ENCODE measurements at places on chromosomes 13 and 19. TPM values are rescaled to one million over a fixed set of nuclear protein-coding genes. Genes with fewer than 3 reads are reported as not detected.

DNA sequence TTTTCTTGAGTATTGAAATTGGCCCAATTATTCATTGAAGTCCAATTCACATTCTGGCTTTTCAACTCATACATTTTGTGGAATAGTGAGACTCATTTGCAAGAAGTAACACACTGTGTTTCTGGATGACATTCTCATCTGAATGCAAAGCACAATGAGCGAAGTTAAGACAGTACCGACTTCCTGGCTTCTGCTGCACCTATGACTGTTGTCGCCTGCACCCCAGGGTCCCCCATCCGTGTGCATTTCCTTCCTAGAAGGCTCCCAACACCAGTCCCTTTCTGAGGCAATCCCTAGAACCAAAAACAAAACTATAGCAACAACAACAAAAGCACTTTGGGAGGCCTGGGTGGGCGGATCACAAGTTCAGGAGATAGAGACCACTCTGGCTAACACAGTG is 183.3 kb downstream of the SHISA2 start:
- peaks cover 27% of the 10 kb centered on the region for H3K4me1 ChIP-seq
- no peak for DNase-seq
- H3K4me3 ChIP-seq = no peak overlapping the region
- H3K27me3 ChIP-seq = no peaks in the 10 kb centered on the region
- no peak overlapping the region for H3K27ac ChIP-seq

- H3K4me3 ChIP-seq = no peak overlapping the region
- H3K4me1 ChIP-seq = no peaks in the 10 kb centered on the region
- no peak for DNase-seq
- H3K27ac ChIP-seq = no peak overlapping the region
- no peaks in the 10 kb centered on the region for H3K27me3 ChIP-seq
Observed at GRCh38 chr13:34401696-34402095, 540.4 kb upstream of the NBEA start.

- peak overlapping the region; percentile 64 for H3K27ac ChIP-seq
- peak overlapping the region; percentile 99 for H3K4me3 ChIP-seq
- H3K36me3 ChIP-seq = no peaks in the 10 kb centered on the region
- peaks cover 15% of the 10 kb centered on the region for H3K4me1 ChIP-seq
- peak; percentile 89 for DNase-seq
Observed at GRCh38 chr19:41958367-41959055, 610 bp downstream of the RABAC1 start.

- DNase-seq = peak; percentile 46
- peaks cover 4% of the 10 kb centered on the region for H3K4me1 ChIP-seq
- no peak overlapping the region for H3K4me3 ChIP-seq
- H3K27me3 ChIP-seq = no peaks in the 10 kb centered on the region
Observed at GRCh38 chr13:26971990-26972887, 199.4 kb downstream of the USP12 start.

GRCh38 chr13:98783856-98784478 is 31.5 kb upstream of the SLC15A1 start:
- no peak for DNase-seq
- H3K27me3 ChIP-seq = peaks cover 21% of the 10 kb centered on the region
- H3K27ac ChIP-seq = no peak overlapping the region
- H3K36me3 ChIP-seq = no peaks in the 10 kb centered on the region

DNA sequence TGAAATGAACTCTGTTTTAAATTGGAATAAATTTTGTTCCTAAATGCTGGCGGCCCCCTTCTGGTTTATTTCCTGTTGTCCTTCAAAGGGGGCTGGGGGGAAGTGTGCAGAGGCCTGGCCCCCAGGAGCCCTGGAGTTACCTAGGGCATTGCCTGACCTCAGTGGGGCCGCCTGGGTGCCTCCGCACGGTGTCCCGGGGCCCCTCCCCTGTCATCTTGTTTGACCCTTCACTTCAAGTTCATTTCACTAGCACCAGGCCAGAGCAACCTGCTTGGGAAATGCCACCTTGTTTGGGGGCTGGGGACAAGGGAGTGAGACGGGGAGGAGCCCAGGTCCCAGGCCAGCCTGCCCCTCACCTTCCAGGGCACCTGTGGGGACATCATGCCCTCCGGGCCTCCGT is 11.9 kb upstream of the GNA15 start:
- no peak for DNase-seq
- peaks cover 3% of the 10 kb centered on the region for H3K4me1 ChIP-seq
- no peak overlapping the region for H3K4me3 ChIP-seq

DNA sequence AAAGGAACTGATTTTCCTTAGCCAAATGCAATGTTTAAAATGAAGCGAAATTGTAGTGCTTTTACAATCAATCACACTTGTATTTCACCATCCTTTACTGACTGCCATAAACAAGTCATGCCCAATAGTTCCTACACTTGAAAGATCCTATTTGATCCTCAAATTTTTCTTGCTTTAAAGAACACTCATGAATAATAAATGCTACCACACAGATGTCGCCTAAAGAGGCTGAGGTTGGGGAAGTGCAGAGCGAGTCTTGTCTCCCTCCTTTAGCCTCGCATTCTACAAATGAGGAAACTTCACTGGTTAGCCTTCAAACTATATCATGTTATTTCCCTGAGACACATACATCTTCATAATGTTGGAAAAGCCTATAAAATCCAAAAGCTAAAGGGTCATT is 18.7 kb upstream of the AMER2 start:
- no peak overlapping the region for H3K4me3 ChIP-seq
- DNase-seq = no peak
- H3K27me3 ChIP-seq = peaks cover 38% of the 10 kb centered on the region
- H3K36me3 ChIP-seq = no peaks in the 10 kb centered on the region
- H3K4me1 ChIP-seq = no peaks in the 10 kb centered on the region

DNA sequence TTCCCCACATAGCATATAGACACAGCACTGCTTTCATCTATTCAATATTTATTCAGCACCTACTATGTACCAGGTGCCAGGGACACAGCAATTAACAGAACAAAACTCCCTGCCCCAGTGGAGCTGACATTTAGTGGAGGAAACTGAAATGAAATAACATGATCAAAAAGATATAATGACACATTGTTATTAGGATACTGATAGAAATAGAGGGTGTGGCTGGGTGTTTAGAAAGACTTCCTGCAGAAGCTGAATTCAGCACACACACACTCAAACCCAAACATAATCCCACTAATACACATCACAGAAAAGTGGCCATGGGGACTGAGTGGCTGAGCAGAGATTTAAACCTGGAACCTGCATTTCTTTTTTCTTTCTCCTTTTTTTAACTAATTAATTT is 3.8 kb upstream of the CDC37 start:
- peak overlapping the region; percentile 88 for H3K4me3 ChIP-seq
- peak overlapping the region; percentile 95 for H3K27ac ChIP-seq
- peaks cover 63% of the 10 kb centered on the region for H3K4me1 ChIP-seq
- no peak for DNase-seq
- H3K27me3 ChIP-seq = no peaks in the 10 kb centered on the region

DNA sequence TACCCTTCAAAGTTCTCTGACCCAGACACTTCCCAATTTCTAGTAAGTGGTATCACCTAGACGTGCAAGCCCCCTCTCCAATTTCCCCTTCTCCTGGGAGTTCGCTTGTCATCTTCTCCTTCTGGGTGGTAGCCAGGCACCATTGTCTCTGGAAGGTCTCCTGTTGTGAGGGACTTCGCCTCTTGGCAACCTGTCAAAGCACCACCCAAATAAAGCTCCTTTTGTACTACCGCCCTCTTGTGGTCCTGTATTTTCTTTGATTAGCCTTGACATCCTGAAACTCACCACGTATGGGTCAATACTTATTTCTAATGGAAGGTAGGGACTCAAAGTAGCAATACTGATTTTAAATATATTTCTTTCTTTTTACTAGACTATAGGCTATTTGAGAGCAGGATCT is 8.2 kb downstream of the GPC5 start:
- H3K4me3 ChIP-seq = no peak overlapping the region
- DNase-seq = no peak
- H3K27me3 ChIP-seq = peaks cover 38% of the 10 kb centered on the region
- no peaks in the 10 kb centered on the region for H3K36me3 ChIP-seq
- H3K4me1 ChIP-seq = no peaks in the 10 kb centered on the region

DNA sequence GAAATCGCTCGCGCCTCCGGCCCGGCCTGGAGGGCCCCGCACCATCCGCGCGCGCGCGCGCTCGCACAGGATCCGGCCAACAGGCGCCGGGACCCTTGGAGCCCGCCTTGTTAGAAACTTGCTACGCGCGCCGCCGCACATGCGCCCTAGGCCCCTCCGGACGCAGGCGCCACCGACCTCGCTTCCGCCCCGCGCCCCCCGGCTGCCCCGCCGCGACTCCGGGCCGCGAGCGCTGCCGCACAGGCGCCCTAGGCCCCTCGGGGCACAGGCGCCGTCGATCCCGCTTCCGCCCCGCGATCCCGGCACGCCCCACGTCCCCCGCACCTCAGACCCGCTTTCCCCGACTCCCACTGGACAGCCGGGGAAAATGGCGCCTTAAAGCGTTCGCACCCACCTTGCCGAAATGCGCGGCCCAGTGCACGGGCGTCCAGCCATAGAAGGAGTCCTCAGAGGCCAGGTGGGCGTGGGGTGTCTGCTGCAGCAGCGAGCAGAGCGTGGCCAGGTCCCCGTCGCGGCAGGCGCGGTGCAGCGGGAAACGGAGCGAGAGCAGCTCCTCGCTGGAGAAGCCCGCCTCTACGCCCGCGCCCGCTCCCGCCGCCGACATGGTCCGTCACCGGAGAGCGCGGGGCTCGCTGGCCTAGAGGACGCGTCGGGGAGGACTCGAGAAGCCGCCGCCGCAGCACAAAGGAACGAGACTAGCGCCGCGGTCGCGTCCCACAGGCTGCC is 375 bp downstream of the ANKRD10 start:
- peaks cover 15% of the 10 kb centered on the region for H3K36me3 ChIP-seq
- H3K27ac ChIP-seq = peak overlapping the region; percentile 92
- H3K4me1 ChIP-seq = peaks cover 35% of the 10 kb centered on the region
- no peaks in the 10 kb centered on the region for H3K27me3 ChIP-seq
- DNase-seq = peak; percentile 86

DNA sequence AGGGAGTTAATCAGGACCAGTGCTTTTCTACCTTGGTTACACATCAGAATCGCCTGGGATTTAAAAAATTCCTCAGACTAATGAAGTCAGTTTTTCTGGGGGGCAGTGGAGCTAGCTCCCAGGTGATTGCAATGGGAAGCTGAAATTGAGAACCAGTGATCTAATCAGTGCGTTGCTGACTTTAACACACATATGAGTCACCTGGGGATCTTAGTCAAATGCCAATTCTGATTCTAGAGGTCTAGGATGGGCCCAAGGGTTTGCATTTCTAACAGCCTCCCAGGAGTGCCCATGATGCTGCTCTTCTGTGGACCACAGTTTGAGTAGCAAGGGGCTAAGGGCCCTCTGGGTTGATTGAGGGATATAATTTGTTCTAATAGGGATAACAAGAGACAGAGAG is 54.5 kb downstream of the KL start:
- H3K36me3 ChIP-seq = no peaks in the 10 kb centered on the region
- H3K27me3 ChIP-seq = peaks cover 2% of the 10 kb centered on the region
- no peak overlapping the region for H3K4me3 ChIP-seq
- H3K4me1 ChIP-seq = no peaks in the 10 kb centered on the region

DNA sequence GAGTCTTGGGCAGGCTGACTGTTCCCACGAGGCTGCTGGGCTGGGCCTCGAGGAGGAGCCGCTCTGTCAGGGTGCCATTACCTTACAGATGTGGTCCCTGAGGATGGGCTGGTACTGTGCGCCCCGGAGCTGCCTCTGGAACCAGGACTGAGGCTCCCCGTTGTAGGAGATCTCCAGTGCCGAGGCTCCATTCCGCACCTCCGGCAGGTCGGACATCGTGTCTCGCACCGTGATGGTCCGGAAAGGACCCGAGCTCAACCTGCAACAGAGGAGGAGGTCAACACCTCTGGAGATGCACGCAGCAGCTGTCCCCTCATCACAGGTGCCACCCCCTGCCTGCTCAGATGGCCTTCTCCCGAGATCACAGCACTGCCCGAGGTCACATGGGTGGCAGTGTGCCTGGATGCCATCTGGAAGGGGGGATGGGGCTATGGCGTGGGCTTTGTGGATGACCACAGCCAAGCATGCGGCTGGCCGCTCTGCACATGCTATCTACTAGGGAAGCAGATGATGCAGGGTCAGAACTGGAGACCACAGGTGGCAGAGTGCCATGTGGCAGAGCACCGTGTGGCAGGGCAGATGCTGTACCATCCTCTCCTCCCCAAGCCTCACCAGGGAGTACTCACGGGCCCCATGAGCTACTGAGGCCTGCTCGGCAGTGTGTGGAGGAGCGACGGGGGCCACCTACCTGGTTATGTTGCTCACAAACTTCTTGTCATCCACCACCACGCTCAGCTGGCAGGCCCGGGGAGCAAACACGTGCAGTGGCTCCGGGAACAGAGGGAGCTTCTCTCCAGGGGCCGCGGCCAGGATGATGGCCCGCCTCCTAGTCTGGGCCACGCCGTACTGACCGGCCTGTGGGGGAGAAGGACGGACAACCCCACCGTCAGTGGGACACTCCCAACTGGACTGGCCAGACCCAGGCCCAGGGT is 18.3 kb upstream of the EIF3G start:
- peaks cover 22% of the 10 kb centered on the region for H3K36me3 ChIP-seq
- H3K4me3 ChIP-seq = no peak overlapping the region
- no peaks in the 10 kb centered on the region for H3K27me3 ChIP-seq
- no peak overlapping the region for H3K27ac ChIP-seq
- peaks cover 10% of the 10 kb centered on the region for H3K4me1 ChIP-seq

DNA sequence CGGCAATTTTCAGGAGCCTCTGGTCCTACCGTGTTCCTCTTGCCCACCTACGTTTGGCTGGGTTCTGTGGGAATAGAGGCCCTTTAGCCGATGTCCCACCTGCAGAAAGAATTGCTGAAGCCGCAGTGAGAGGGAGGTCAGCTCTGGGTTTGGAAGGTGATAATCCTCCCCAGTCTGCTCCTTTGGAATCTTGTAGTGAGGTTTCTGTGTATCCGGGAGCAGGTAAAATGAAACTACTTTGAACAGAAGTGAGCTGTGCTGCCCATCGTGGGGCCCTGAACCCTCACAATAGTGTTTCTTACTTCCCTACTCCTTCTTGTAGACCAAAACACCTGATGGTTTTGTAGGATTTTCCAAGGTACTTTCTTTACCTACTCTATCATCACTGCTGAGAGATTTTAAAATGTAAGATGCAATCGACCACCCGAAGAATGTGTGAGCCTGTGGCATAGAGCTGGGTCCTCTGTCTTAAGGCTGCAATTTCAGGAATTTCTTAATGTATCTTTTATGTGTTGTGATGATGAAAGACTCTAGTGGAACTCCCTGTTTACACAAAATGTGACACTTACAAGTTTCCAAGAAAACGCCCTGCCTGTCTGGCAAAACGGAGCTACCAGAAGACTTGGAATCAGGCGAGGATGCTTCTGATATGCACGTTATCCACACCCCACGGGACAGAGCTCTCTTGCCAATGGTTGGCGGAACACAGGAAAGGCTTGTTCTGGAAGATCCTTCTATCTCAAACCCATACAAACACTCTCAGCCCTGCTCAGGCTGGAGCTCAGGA is 76.1 kb downstream of the RGCC start:
- H3K27ac ChIP-seq = no peak overlapping the region
- H3K4me3 ChIP-seq = no peak overlapping the region
- peaks cover 6% of the 10 kb centered on the region for H3K27me3 ChIP-seq

DNA sequence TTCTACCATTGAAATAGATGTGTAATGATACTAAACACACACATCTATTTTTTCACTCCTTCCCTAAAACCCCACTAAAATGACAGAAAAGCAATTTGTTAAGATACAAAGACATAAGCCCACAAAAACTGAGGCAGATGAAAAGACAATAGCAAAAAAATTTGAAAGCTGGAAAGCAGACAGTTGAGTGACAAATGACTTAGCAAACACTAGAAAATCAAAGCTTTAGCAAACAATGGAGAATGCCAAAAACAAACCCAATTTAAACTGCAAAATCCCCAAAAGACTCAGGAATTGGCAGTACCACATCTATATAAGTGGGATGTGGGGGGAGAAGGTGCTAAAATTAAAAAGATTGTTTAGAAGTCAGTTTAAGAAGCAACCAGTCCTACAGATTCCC is 9.5 kb downstream of the TSC22D1 start:
- no peak for DNase-seq
- H3K4me3 ChIP-seq = no peak overlapping the region

SLITRK6 gene
- total RNA-seq = not detected

MBD3L2 gene
- total RNA-seq = not detected

CEACAM16 gene
- not detected for total RNA-seq

Data from activated naive CD8-positive, alpha-beta T cell treated with anti-CD3 and anti-CD28 coated beads, Interleukin-2, amount 10 ng/mL, durations not matched to agents 7 days and 5 days (primary cell).